Right cardiac atrium (tissue), 5 donors: ENCODE measurements at places on chromosomes 16 and 17.

- no peak for DNase-seq
Measured at GRCh38 chr17:47801906-47802305, 19.7 kb downstream of the OSBPL7 start.

DNA sequence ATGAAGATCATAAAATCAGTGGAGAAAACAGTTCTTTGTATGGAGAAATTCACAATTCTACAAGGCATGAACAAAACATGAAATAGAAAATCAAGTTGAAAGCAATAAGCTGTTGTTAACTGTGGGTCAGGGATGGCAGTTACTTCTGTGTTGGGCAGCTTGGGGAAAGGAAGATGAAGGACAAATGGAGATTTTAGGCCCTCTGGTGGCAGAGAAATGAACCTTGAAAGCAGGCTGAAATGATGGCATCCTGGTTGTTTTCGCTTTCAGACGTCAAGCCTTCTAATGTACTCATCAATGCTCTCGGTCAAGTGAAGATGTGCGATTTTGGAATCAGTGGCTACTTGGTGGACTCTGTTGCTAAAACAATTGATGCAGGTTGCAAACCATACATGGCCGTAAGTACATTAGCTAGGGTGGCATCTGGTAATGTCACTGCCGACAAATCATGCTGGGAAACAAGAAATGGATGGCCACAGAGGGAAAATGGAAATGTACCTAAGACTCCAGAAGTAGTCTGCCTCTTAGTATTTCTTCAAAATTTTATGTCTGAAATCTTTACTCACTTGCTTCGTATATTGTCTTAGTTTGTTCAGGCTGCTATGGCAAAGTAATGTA, 108.9 kb downstream of the MAP2K6 start:
- DNase-seq = no peak

DNA sequence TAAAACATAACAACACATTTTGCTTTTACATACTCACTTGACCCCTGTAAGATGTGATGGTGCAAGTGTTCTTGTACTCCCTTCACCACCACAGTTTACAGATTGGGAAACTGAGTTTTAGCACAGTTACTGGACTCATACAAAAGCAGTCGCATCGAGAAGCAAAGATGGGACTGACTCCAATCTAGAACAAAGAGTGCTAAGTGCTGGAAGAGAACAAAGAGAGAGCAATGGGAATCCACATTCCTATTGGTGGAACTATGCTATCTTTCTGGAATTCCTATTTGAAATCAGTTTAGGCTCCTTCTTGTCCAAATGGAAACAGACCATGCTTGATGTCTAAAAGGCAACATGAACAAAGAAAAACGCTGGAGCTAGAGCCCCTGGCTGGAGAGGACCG, 9.1 kb downstream of the TOM1L2 start:
- DNase-seq = no peak

- DNase-seq = no peak
Measured at GRCh38 chr17:17073581-17074403, 31.5 kb downstream of the MPRIP start.

DNA sequence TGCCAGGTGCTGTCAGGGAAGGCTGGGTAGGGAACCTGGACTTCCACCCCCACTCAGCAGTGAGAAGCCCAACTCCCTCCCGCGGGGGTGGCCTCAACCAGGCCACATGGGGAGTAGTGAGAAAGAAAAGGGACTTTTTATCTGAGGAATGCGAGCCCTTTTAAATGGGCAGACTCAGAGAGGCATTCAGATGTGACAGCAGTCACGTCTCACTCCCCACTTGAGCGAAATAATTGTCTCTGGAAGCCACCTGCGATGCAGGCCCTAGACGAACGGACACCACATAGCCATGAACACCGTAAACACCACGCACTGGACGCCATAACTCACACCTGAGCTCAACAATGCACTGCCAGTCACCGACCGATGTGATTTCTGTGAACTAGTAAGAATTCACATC, 11.9 kb upstream of the CD300E start:
- no peak for DNase-seq

DNA sequence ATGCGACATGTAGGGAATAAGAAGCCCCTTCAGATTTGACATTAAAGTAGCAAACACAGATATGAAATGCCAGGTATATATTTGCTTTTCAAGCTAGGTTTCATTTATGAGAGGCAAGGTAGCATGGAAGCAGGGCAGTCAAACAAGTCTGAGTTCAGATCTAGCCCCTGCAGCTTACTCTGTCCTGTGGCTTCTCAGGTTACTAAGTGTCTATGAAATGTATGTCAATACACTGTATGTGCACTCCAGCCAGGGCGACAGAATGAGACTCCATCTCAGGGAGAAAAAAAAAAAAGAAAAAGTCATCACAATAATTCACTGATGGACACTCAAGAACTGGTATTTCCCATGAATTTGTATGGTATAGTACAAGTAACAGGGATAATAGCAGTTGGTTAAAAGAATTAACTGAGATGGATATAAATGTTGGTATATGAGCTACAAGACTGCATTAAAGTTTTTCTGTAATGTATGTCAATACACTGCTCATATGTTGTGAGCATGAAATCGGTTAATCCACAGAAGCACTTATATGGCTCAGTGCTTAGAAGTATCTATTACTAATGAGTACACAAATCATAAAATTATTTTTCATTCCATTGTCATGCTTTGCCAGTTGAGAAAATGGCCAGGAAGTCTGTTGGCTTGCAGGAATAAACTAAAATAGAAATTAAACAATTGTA, 2.9 kb upstream of the WSB1 start:
- no peak for DNase-seq

- DNase-seq = peak; percentile 86
Measured at GRCh38 chr17:1736348-1737281, 6.1 kb upstream of the SERPINF2 start.

DNA sequence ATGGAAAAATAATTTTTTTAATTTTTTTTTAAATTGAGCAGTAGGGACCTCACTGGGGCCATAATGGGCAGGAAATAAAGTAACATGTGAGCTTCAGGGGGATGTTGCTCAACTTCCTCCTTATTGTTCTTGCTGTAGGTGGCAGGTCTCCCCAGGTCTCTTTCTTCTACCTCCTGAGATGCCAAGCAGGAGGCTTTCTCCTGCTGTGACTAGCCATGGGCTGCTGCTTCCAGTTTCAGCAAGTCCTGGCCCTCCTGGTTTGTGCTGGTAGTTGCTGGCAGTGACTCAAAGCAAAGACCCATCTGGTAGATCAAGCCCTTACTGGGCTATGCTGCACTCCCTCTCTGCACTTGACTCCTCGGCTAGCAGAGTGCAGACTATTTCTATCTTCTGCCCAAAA, 2.3 kb downstream of the DPEP2NB start:
- DNase-seq = no peak

- no peak for DNase-seq
Measured at GRCh38 chr16:539901-540530, 12.5 kb downstream of the CAPN15 start.

- DNase-seq = no peak
Measured at GRCh38 chr16:35562471-35562870, 2103.1 kb downstream of the TP53TG3F start.

DNA sequence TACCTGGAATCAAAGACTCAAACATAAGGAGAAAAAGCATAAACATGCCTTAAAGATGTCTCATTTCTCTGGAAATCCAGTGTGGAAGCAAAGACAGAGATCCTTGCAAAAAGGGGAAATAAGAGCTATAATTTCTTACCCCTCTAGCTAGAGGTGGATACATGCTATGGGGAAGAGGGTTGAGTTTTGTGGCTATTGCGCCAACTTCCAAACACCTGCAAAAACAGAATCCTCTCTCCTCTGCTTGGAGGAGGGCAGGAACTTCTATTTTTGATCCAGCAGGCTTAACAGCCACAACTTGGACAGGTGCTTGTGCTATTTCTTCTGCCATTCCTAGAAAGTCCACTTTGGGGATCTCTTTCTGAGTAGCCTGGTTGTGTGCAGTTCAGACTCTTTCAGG, 21.5 kb upstream of the NUDT7 start:
- no peak for DNase-seq

GRCh38 chr17:50177476-50177875, 11.7 kb downstream of the SGCA start:
- no peak for DNase-seq

GRCh38 chr16:28846933-28847273, 755 bp upstream of the TUFM start:
- DNase-seq = no peak

- peak; percentile 95 for DNase-seq
Measured at GRCh38 chr16:88810912-88811768, 588 bp downstream of the APRT start.

DNA sequence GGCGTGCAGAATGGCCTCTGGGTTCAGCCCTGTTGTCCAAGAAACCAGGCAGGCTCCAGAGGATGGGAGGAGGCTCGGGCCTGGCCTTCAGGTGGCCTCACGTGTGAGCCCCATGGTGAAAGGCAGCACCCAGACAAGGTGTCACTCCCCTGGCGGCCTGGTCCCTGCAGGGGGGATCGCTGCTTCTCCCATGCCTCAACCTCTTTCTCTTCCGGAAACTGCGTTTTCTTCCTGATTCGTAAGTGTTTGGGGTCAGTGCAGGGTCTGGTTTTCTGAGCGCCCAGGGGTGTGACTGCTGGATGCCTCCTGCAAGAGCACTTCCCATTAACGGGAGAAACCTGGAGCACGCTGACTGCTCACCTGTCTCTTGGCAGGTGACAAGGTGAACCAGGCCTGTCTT, 70.0 kb upstream of the CIBAR2 start:
- no peak for DNase-seq

GRCh38 chr17:7763919-7764318, 46.4 kb downstream of the DNAH2 start:
- DNase-seq = no peak

DNA sequence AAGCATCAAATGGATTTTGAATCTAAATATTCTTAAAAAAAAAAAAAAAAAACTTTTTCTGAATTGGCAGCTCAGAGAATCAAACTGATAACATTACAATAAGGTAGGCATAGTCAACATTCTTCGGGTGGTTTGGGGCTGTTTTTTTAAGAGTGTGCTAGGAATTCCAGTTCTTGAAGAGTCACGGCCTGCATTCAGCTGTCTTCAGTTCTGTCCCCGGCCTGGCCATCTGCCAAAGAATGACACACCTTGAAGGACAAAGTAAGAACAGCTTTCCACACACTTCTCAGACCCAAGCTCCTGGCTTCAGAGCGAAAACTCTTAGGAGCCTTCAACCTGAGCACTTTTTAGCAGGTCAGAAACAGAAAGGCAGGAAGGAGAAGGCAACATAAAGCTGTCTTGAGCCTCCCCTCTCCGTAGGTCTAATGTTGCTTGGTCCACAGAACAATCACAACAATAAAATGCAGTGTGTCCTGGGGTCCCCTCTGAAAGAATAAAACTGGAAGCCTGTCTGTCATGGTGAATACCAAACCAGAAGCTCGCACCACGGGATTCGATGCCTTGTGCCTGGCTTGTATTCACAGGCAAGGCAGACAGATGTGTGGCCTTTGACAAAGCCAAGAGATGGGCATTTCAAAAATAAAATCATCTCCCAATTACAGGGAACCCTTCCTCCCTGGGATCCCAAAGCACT, 524.4 kb upstream of the ZFHX3 start:
- DNase-seq = no peak

DNA sequence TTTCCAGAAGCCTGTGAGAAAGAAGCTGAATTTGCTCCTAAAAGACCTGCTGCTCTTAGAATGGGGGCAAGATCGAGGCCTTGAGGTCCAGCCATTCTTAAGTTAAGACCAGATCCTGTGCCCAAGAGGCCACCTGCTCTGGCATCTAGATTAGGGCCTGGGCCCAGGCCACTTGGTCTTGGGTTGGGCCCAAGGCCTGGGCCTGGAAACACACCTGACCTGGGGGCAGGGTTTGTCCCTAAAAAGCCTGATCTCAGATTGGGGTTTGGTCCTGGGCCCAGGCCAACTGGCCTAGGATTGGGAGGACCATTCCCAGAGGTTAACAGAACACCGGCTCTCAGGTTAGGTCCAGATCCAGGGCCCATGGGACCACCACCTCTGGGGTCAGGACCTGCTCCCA, 12.9 kb downstream of the CHTF8 start:
- DNase-seq = no peak

GRCh38 chr16:53159781-53160436, 105.1 kb downstream of the CHD9 start:
- no peak for DNase-seq

DNA sequence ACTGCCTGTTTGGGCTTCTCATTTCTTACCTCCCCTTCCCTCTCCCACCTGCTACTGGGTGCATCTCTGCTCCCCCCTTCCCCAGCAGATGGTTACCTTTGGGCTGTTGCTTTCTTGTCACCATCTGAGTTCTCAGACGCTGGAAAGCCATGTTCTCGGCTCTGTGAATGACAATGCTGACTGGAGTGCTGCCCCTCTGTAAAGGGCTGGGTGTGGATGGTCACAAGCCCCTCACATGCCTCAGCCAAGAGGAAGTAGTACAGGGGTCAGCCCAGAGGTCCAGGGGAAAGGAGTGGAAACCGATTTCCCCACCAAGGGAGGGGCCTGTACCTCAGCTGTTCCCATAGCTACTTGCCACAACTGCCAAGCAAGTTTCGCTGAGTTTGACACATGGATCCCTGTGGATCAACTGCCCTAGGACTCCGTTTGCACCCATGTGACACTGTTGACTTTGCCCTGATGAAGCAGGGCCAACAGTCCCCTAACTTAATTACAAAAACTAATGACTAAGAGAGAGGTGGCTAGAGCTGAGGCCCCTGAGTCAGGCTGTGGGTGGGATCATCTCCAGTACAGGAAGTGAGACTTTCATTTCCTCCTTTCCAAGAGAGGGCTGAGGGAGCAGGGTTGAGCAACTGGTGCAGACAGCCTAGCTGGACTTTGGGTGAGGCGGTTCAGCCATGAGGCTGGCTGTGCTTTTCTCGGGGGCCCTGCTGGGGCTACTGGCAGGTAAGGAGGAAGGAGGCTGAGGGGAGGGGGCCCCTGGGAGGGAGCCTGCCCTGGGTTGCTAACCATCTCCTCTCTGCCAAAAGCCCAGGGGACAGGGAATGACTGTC, at the start of gene CD68:
TSS of gene CD68 (plus strand) at position 638 of the 833 bp plus-strand sequence. CDS start at position 678, 40 bp downstream.
- peak; percentile 80 for DNase-seq

GRCh38 chr16:57390636-57391295, 13.8 kb upstream of the CCL17 start:
- DNase-seq = no peak

DNA sequence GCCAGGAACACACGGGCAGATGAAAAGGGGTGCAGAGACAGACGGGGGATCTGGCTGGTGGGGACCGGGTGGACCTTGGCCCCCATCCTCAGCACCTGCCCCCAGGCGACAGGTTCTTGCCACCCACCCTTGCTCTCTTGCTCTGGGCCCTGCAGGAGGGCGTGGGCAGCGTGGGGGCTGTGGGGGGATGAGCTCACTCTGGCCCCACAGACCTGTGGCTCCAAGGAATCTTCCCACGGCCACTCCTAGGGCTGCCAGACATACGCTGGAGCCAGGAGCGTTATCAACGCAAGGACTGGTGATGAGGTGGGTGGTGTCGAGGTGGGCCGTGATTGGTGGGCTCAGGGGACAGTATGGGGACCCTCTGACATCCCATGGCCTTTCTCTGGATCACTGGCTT, 6.3 kb downstream of the CTRB1 start:
- DNase-seq = peak; percentile 21
